Uterus (tissue), 4 donors: ENCODE measurements at places on chromosomes 13 and 19. TPM values are rescaled to one million over a fixed set of nuclear protein-coding genes. Genes with fewer than 3 reads are reported as not detected.

The MADCAM1 gene
- not detected for total RNA-seq

- H3K36me3 ChIP-seq = no peaks in the 10 kb centered on the region
- peak; percentile 45 for DNase-seq
- peak overlapping the region; percentile 65 for H3K27ac ChIP-seq
- no peaks in the 10 kb centered on the region for H3K27me3 ChIP-seq
Observed at GRCh38 chr13:24071423-24072075, 89.0 kb upstream of the SPATA13 start.

DNA sequence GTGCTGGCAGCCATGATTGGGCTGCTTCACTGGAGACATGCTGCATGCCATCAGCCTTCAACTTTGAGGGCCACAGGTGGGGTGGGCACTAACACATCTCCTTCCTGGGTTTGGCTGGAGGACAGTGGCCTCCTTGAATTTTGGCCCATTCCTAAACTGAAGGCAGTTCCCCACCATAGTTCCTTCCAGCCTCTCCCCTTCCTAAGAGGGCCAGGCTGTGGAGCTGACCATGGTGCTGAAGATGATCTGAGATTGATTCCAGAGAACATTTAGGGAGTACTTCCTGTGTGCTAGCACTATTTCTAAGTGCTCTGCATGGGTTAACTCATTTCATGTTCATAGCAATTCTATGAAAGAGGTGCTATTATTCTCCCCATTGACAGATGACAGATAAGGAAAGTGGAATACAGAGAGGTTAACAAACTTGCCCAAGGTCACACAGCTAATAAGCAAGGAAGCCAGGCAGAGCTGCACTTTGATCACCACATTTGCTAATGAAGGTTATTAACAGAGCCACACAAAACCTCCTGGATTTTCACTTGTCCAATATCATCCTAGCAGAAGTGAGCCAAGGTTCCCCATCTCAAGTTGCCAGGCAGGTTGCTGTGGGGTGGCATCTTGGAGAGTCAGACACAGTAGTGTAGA is 175.3 kb downstream of the ZIC5 start:
- H3K4me3 ChIP-seq = no peak overlapping the region
- no peak overlapping the region for H3K27ac ChIP-seq
- no peak for DNase-seq
- no peaks in the 10 kb centered on the region for H3K36me3 ChIP-seq
- no peaks in the 10 kb centered on the region for H3K4me1 ChIP-seq
- H3K27me3 ChIP-seq = no peaks in the 10 kb centered on the region

DNA sequence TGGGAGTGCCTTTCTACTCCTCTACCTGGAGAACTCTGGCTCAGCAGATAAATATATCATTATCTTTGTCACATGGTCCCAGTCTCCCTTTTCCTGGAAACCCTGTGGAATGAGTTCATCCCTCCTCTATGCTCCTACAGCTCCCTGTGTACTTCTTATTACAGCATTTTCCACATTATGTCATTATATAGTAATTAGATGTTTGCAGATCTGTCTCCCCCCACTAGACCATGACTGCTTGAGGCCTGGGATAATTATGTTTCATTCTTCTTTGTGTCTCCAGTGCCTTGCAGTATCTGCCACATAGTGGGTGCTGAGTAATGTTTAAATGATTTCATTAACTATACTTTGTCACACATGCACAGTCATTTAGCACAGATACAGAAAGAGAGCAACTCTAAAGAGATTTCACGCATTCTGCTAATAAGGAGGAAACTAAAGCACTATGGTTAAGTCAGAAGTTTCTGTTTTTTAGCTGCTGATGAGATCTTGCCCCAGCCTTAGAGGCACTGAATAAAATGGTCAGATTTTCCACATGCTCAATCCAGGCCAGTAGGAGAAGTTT is 66.1 kb upstream of the DIAPH3 start:
- H3K27ac ChIP-seq = no peak overlapping the region
- H3K27me3 ChIP-seq = no peaks in the 10 kb centered on the region

DNA sequence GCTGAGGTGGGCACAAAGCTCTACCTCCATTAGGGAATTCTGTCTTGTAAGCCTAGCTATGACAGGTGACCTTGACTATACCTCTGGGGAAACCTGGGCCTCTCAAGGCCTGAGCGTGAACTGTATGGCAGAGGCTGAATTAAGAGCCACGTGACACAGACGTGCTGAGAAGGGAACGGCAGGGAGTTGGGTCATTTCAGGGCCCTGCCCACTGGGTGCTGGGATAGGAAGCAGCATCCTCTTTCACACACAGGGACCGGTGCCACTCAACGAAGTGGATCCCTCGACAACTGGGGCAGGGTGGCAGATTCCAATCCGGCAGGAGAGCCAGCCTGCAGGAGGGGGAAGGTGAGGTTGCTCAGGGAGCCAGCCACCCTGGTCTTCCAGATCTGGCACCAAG is 9.2 kb downstream of the ASF1B start:
- H3K27me3 ChIP-seq = no peaks in the 10 kb centered on the region
- H3K27ac ChIP-seq = no peak overlapping the region
- no peak overlapping the region for H3K4me3 ChIP-seq
- no peak for DNase-seq
- H3K4me1 ChIP-seq = no peaks in the 10 kb centered on the region

The HTR2A gene
- total RNA-seq = 0.37 TPM

The KLHL1 gene
- not detected for total RNA-seq
